Mesothelial cell of epicardium (in vitro differentiated cells): ENCODE measurements at places on chromosomes 6 and 20.

DNA sequence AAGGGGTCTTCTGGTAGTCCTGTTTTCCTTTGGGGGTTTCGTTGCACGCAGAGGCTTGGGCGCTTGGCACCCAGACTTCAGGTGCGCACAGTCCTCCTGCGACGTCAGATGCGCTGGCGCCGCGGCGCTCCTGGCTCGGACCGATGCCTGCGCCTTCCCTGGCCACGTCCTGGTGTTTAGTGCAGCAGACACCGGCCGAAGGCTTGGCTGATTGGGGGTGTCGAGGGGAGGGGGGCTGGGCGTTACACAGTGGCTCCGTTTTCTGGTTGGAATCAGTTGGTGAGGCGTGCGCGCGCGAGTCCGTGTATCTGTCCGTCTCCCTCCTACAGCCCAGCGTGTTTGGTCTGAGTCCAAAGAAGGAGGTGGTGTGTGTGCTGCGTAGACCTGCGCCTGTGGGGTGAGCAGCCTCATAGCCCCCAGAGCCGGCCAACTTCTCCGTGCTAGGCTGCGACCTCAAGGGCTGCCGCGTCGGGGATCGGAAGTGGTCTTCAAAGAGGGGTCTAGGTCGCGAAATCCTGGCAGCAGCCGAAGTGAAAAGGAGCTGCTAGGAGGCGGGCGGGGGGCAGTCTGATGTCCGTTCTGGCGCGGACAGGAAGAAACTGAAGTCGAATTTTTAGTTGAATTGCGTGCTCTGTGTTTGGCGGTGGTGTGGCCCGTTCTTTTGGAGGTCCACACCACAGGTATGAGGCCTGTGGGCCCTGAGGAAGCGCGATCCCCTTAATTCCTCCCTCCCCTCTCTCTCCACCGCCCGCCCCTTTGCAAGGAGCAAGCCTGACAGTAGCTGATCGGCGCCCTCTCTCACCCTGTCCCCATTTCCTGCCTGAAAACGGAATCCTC is 1.5 kb downstream of the SYNDIG1 start:
- DNase-seq: no peak
- peak overlapping the region; percentile 68 for H3K4me3 ChIP-seq

GRCh38 chr20:39029364-39029763 is 67.2 kb downstream of the DHX35 start:
- peaks cover 19% of the 10 kb centered on the region for H3K36me3 ChIP-seq
- no peaks in the 10 kb centered on the region for H3K27me3 ChIP-seq
- peaks cover 4% of the 10 kb centered on the region for H3K4me1 ChIP-seq
- DNase-seq: no peak
- no peak overlapping the region for H3K4me3 ChIP-seq

GRCh38 chr6:72616406-72617015 is 5.4 kb upstream of the KCNQ5 start:
- H3K27me3 ChIP-seq: peaks cover 41% of the 10 kb centered on the region
- H3K4me1 ChIP-seq: peaks cover 20% of the 10 kb centered on the region
- DNase-seq: no peak
- H3K4me3 ChIP-seq: no peak overlapping the region

GRCh38 chr6:105263685-105264610 is 84.1 kb upstream of the POPDC3 start:
- no peaks in the 10 kb centered on the region for H3K27me3 ChIP-seq
- no peak overlapping the region for H3K27ac ChIP-seq
- peaks cover 7% of the 10 kb centered on the region for H3K36me3 ChIP-seq

GRCh38 chr20:34112600-34113101 is 608 bp upstream of the EIF2S2 start:
- peak overlapping the region; percentile 97 for H3K4me3 ChIP-seq
- DNase-seq: peak; percentile 51
- H3K4me1 ChIP-seq: peaks cover 29% of the 10 kb centered on the region
- peak overlapping the region; percentile 93 for H3K27ac ChIP-seq

GRCh38 chr20:7790189-7790588 is 150.1 kb downstream of the HAO1 start:
- H3K4me3 ChIP-seq: no peak overlapping the region
- no peak overlapping the region for H3K27ac ChIP-seq
- peaks cover 2% of the 10 kb centered on the region for H3K4me1 ChIP-seq
- DNase-seq: no peak
- no peaks in the 10 kb centered on the region for H3K27me3 ChIP-seq

GRCh38 chr6:147441751-147442150 is 66.7 kb upstream of the SAMD5 start:
- H3K4me1 ChIP-seq: no peaks in the 10 kb centered on the region
- DNase-seq: no peak
- H3K4me3 ChIP-seq: no peak overlapping the region
- peaks cover 17% of the 10 kb centered on the region for H3K27me3 ChIP-seq
- H3K36me3 ChIP-seq: no peaks in the 10 kb centered on the region

DNA sequence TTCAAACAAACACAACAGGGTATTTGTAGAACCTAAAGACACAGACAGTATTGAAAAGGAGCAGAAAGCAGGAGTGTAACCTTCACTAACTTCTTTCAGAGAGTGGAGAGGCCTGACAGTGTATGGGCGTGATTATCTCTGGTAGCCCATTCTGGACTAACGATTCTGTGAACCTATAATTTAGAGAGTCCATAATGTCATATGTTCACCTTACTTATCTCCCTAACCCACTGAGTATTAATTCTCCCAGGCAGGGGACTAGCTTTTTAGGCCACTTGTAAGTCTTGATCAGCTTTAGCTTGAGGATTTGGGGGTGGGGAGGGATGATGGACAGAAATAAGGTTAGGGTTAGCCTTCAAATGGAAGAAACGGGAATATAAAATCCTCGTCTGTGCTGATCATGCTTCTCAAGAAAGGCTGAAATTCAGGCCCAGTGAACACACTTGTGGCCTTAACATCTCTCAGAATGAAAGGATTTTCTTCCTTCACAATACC is 2.8 kb upstream of the PARD6B start:
- peaks cover 48% of the 10 kb centered on the region for H3K4me1 ChIP-seq
- DNase-seq: no peak
- no peak overlapping the region for H3K4me3 ChIP-seq
- H3K27me3 ChIP-seq: peaks cover 6% of the 10 kb centered on the region
- H3K27ac ChIP-seq: peak overlapping the region; percentile 98
- H3K36me3 ChIP-seq: no peaks in the 10 kb centered on the region

- DNase-seq: no peak
- no peaks in the 10 kb centered on the region for H3K27me3 ChIP-seq
- no peaks in the 10 kb centered on the region for H3K36me3 ChIP-seq
Observed at GRCh38 chr6:147750413-147750812, 241.9 kb downstream of the SAMD5 start.

DNA sequence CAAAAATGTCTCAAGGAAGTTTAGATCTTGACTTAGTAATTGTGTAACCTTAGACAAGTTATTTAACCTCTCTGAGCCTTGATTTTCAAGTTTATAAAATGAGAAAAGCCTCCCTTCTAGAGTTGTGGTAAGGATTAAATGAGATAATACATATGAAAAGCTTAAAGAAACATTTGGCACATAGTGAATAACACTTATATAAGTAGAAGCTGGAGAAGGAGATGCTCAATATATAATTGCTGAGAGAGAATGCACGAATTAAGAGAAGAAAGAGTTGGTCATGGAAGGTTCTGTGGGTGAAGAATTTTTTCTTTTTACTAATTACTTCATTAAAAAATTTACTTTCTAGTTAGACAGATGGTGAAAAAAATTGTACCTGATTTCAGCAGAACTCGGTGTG is 5.3 kb downstream of the ACSS2 start:
- no peaks in the 10 kb centered on the region for H3K27me3 ChIP-seq
- peaks cover 10% of the 10 kb centered on the region for H3K4me1 ChIP-seq
- no peak overlapping the region for H3K4me3 ChIP-seq
- H3K36me3 ChIP-seq: peaks cover 13% of the 10 kb centered on the region
